Lung microvascular endothelial cell (primary cell): ENCODE measurements at places on chromosomes 6 and 20. TPM values are rescaled to one million over a fixed set of nuclear protein-coding genes. Genes with fewer than 3 reads are reported as not detected.

GRCh38 chr20:57450931-57451330 is 59.7 kb downstream of the RBM38 start:
- no peak for DNase-seq

DNA sequence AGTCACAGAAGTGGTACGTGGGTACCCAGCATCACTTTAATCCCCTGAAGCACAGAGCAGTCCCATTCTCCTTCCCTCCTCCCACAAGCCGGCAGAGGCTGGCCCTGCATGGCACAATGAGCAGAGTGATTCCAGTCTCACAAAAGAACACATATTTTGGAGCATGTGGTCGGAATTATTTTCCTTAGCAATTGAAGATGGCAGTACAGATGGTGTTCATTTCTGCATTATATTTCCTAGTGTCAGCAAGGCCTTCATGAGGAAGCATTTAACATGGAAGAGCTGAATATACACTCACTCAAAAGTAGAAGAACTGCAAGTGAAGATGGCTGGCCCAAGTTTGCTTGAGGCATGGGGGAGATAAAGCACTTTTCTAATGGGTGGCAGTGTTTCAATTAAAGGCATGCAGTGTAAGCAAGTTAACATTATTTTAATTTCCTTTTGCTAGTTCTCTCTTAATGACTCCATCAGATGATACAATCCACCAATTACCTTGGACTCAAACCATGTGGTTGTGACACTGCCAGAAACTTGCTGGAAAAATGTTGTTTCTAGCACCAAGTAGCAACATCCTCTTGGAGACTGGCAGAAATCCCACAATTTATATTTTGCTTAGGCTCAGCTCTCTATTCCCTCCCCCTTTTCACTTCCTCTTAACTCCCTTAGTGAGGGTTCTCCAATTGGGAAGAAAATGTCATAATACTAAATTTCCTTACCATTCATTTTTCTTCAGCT is 74.4 kb downstream of the ARHGAP18 start:
- peak; percentile 88 for DNase-seq

GRCh38 chr6:131134980-131135243 is 355 bp upstream of the AKAP7 start:
- DNase-seq, result no peak

GRCh38 chr6:4124351-4124750 is 11.0 kb downstream of the ECI2 start:
- no peak for DNase-seq

- no peak for DNase-seq
Observed at GRCh38 chr6:11324453-11325015, 92.1 kb upstream of the NEDD9 start.

Gene NRN1
- 28.1 and 41.9 TPM in 2 replicates for total RNA-seq
